ENCODE measurements at places on chromosomes 11 and 22.

- DNase-seq: no peak
Measured at GRCh38 chr11:100459811-100460210, 227.3 kb upstream of the ARHGAP42 start.

GRCh38 chr11:69830086-69830485 is 10.9 kb upstream of the FGF3 start:
- no peak for DNase-seq

DNA sequence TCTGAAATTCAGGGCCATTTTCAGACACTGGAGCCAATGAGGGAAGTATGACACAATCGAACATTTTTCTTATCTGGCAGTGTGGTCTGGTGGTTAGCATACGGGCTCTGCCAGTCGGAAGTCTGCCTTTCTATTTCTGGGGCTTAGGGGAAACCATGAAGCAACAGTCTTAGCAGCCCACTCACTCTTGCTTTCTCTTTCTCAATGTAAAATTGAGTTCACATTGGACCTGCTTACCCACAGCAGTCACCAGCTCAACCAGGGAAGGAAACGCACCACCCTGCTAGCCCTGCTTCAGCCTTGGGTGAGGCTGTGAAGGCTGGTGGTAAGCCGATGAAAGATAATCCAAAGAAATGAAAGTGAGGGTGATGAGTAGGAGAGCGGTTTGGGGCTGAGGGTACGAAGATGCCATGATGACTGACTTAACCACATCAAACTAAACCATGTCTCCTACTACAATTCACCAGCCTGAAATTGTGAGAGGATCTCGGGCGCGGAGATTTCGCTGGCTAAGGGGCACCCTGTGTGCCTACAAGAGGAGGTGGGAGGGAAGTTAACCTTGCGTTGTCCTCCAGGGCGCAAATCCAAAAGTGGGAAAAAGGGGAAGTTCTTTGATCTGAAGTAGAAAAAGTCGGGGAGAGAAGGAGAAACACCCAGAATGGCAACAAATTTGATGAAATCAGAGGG is 2.0 kb upstream of the LMO2 start:
- DNase-seq: no peak

DNA sequence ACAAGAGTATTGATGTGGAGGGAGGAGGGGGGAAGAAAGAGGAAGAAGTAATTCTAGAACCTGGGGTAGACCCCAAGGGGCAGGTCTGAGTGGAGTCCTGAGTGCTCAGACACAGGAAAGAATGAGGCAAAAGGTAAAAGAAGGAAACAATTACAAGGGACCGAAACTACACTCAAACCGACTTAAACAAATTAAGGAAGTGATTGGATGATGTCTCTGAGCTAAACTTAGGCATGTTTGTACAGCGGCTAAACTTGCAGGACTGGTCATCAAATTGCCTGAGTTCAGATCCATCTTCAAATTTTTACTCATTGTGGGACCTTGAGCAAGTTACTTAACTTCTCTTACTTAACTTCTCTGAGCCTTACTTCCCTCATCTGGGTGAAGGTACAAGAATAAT is 86.3 kb upstream of the LRRC55 start:
- DNase-seq: no peak

DNA sequence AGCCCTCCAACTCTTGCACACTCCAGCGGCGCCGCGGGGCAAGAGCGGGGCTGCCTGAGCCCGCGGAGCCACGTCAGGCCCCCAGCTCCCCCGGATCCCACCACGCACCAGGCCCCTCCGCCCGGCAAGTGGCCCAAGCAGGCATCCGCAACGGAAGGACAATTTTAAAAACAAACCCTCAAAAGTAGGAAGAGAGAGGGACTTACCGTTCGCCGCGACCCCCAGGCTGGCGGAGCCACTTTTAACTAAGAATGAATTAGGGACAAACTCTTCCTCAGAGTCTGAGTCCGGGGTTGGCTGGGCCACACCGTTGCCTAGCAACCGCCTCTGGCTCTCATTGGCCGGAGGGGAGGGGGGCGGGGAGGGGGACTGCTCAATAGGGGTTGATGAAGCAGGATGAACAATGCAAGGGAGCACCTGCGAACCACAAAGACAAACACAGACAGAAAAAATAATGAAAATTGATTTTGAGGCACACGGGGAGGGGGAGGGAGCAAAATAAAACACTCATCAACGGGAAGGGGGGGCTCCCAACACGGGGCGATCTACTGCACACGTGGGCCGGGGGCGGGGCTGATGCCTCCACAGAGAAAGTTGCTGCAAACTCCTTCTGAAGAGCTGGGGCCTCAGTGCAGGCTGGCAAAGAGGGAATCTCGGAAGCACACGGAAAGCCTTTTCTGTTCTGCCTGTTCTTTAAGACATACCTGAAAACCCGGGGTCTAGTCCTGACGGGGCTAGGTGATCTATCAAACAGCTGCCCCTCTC is 387.5 kb upstream of the NARS2 start:
- DNase-seq: peak; percentile 2

DNA sequence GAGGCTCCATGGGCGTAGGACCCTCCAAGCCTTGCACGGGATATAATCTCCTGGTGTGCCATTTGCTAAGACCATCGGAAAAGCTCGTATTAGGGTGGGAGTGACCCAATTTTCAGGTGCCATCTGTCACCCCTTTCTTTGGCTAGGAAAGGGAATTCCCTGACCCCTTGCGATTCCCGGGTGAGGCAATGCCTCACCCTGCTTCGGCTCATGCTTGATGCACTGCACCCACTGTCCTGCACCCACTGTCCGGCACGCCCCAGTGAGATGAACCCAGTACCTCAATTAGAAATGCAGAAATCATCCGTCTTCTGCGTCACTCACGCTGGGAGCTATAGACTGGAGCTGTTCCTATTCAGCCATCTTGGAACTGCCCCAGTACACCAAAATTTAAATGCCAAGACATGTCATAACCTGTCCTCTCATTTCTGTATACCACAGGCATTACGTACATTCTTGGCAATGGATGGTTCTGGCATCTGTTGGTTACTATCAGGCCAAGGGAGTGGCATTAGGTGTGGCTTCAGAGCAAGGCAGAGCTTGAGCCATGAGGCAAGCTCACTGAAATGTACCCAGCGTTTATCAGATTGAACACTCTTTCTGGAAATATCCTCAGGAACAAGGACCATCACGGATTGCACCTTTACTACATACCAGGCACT is 95.4 kb upstream of the GALNT18 start:
- DNase-seq: no peak

DNA sequence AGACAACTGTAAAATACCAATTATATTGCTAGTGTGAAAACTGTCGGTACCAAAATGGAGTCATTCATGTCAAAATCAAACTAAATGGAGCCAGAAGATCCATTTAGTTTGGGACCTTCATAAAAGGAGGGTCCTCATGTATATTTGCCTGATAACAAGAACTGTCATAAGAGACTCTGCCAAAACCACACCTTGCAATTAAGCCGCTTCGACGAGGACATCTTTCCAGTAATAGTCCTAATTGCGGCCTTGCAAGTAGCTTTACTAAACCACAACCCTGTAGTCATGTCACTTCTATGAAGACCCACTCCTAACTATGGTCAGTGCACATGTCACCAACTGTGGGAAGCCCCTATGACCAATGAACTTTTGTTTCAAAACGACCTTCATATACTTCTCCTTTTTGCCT is 9.4 kb downstream of the UBQLN3 start:
- no peak for DNase-seq

DNA sequence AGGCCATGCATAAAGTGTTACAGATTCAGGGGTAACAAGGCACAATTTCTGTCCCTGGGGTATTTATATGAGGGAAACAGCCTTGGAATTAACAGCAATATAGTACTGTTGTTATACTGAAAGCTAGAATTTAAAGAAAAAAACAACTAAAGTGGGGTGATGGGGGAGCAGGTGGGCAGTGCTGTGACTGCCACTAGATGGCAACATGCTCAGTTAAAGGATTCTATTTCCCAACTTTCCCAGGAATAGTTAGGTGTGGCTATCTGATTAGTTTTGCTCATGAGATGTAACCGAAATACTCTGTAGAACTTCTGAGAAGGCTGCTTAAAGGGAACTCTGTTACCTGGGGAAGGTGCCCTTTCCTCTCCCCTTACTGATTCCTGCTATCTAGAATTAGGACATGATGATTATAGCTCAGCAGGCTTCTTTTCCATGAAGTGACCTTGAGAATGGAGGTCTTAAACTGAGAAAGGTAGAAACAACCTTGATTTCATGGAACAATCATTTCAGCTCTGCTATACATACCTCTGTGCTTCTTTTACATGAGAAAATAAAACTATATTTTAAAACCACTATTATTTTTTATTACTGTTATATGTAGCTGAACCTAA is 102.6 kb downstream of the RELT start:
- DNase-seq: peak; percentile 43

- no peak for DNase-seq
Measured at GRCh38 chr22:26486394-26486793, 2.7 kb downstream of the SRRD start.

DNA sequence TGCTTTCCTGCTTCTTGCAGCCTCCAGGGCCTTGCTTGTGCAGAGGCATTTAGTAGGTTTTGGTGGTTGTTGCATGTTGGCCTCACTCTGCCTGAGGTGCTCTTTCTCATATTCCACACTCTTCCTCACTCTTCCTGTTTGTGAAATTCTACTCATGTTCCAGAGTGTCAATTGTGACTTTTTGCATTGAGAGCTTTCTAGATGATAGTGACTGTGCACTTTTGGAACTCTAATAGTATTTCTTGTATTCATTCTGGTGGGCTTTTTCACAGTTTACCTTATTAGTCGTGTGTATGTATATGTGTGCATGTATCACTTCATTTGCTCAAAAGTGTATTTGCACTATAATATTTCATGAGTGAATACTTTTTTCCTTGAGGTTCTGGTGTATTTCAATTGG is 11.3 kb downstream of the HSD17B12 start:
- no peak for DNase-seq

GRCh38 chr11:43130616-43131015 is 181.2 kb upstream of the API5 start:
- no peak for DNase-seq

DNA sequence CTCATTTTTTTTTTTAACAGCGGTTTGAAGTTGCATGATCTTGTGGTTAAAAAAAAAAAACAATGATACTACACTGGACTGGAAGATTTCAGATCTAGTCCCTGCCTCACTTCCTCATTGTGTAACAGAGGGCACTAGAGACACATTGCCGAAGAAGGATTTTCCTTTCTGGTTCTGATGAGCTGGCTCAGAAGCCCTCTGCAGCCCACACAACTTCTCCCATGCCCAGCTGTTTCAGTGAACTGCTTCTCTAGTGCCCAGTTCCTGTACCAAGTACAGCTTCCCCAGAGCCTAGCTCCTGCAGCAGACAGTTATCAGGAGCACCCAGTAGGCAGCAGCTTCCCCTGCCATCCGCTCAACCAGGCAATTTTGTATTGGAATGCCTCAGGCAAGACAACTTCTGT is 29.5 kb upstream of the ANO5 start:
- DNase-seq: no peak

DNA sequence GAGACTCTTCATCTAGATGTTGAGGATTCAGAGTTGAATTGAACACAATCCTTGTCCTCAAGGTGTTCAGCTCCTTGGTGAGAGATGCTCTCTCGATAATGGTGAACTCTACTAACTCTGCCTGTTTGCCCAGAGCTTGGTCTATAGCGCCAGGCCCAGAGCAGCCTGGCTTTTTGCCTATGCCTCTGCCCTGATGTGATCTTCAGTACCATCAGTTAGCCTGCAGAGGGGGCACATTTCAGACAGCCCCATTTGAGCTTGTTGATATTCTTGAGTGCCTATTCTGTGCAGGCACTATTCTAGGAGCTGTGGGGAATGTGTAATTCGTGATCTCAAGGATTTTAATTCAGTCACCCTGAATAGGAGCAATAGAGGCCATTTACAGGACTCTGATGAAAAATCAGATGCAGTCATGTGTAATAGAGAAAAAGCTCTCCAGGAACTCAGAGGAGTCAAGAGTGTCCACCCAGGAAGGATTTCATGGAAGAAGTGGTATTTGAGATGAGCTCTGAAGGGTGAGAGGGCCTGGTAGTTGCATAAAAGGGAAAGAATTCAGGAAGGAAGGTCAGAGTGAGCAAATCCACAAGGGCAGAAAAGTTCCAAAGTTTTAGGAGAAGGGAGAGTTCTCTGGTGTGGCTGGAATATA is 19.3 kb downstream of the GTPBP1 start:
- peak; percentile 44 for DNase-seq

DNA sequence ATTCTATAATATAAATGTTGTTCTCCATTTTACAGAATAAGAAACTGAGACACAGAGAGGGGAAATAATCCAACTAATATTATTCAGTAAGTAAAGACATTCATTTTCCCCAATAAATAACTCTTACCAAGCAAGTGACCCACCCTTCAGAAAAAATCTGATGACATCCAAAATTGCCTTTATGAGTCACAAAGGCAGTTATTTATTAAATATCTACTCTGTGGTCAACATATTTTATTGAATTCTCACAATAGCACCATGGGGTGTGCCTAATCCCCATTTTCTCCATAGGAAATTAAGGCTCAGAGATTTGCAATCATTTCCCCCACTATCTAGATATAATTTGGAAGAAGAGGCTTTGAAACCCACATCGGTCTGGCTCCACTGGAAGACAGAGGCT is 161.5 kb upstream of the ISX start:
- peak; percentile 8 for DNase-seq

GRCh38 chr11:25733777-25734176 is 598.2 kb upstream of the ANO3 start:
- no peak for DNase-seq

GRCh38 chr11:73396985-73397384 is 20.8 kb downstream of the RELT start:
- DNase-seq: no peak

GRCh38 chr22:31346255-31346732 is at the start of gene PATZ1:
TSS of gene PATZ1 (minus strand) at chr22:31346346. CDS start at chr22:31345602, 744 bp downstream.
- DNase-seq: peak; percentile 86

GRCh38 chr22:31084811-31085492 is 3.8 kb downstream of the SMTN start:
- DNase-seq: peak; percentile 84

GRCh38 chr11:559020-559620 is 1.4 kb downstream of the LMNTD2 start:
- no peak for DNase-seq

DNA sequence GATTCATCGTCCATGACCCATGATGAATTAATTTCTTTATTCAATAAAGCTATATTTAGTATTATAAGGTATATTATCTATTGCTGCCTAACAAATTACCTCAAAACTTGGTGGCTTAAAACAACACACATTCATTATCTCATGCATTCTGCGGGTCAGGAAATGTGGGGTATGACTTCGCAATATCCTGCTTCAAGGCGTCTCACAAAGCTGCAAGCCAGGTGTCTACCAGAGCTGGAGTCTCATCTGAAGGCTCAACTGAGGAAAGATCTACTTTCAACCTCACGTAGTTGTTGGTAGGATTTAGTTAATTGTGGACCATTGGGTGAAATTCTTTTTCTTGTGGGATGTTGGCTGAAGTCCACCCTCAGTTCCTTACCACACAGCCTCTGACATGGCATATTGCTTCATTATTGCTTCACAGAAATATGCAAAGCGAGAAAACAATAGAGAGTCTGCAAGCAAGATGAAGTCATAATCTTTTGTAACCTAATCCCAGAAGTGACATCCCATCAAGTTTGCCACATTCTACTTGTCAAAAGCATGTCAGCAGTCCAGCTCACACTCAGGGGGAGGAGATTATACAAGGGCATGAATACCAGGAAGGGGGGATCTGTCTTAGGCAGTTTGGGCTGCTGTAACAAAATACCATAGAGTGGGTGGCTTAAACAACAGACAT is 45.1 kb downstream of the KREMEN1 start:
- no peak for DNase-seq

Measured in EL (cell line).